ENCODE measurements at places on chromosomes 2 and 18. TPM values are rescaled to one million over a fixed set of nuclear protein-coding genes. Genes with fewer than 3 reads are reported as not detected.
A peak's percentile ranks its signal among the peaks of the same experiment; 100 is the strongest.

DNA sequence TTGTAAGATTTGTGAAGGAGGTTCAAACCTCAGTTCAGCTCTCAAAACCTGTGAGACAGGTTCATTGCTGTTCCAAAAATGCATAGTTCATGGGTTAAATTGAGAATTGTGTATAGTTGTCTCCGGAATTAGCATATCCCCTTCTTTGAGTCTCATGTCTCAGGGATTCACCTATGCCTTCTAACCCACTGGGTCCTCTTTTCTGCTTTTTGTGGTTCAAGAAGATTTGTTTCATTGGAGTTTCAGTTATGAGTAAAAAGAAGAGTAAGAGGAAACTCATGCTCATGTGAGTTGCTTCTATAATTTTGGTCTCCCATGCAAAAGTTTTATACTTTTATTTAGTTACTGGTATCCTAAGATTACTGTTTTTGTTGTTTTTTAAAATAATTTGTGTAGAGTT lies 1219.8 kb upstream of the ZEB2 start:
- no peak for DNase-seq

DNA sequence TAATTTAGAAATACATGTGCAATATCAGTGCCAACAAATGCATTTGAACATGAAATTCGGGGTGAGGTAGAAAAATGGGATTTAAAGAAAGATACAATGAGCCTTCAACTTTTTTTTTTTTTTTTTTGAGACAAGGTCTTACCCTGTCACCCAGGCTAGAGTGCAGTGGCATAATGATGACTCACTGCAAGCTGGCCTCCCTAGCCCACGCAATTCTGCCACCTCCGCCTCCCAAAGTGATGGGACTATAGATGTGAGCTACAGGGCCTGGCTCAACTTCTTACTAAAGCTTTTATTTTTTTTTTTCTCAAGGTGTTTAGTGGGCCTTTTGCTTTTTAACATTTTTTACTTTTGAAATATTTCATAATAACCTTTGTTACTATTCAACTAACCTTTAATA lies 365.6 kb downstream of the LRRTM4 start:
- no peak for DNase-seq

- DNase-seq: no peak
Measured at GRCh38 chr2:24926602-24927252, 6.7 kb upstream of the ADCY3 start.

DNA sequence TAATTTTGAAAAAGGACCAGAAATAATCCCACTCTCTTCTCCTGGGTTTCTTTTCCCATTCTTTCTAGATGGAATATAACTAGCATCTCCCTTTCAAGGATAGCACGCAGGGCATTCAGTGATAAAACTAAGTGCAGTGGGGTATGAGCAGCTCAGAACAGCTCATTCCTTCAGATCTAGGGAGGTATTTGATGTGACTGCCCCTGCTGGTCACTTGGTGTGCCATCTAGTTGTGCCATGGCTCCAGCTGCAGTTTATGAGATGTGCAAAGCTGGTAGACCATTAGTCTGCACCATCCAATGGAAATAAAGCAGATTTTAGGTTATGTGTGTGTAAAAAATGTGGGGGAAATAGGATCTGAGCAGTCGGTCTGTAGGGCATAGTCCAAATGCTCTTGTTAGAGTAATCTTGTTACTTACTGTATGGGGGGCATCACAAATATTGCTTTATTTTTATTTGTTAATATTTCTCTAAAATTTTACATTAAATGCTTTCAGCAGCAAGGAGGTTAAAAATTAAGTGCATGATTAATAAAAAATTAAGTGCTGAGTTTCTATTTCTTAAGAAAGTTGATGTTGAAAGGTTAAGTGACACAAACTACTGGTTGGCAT lies 38.9 kb downstream of the CTAGE1 start:
- no peak for DNase-seq

GRCh38 chr2:235171550-235172031 lies 219.8 kb downstream of the SH3BP4 start:
- peak; percentile 10 for DNase-seq

Gene PMAIP1
- polyA plus RNA-seq: 38.8 TPM

Gene BMP10
- polyA plus RNA-seq: not detected

Gene HMSD
- 0.63 TPM for polyA plus RNA-seq

Gene CLIP4
- polyA plus RNA-seq: 71.4 TPM
